ENCODE measurements at places on chromosomes 6 and 20.

- DNase-seq, result no peak
Observed at GRCh38 chr6:130681028-130681427, 146.2 kb upstream of the SMLR1 start.

DNA sequence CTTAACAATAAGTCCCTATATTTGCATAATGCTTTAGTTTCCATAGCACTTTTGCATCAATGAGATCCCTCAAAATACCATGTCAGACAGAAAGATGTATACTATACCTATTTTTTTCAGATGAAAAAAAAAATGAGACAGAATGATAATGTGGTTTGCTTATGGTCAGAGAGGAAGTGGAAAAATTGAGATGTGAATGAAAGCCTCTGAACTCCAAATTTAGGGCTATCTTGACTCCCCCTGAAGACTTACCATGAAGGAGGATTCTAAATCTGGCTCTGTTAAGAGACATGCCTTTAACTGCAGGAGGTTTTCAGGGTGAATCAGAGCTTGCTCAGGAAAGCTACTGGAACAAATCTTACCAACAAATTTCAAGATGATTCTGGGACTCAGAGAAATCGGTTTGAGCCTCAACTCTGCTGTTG, 176.2 kb downstream of the ISM1 start:
- DNase-seq, result no peak

GRCh38 chr6:80438772-80439171, 332.3 kb downstream of the BCKDHB start:
- DNase-seq, result peak; percentile 3

- peak; percentile 65 for DNase-seq
Observed at GRCh38 chr20:54132612-54133433, 41.0 kb downstream of the CYP24A1 start.

DNA sequence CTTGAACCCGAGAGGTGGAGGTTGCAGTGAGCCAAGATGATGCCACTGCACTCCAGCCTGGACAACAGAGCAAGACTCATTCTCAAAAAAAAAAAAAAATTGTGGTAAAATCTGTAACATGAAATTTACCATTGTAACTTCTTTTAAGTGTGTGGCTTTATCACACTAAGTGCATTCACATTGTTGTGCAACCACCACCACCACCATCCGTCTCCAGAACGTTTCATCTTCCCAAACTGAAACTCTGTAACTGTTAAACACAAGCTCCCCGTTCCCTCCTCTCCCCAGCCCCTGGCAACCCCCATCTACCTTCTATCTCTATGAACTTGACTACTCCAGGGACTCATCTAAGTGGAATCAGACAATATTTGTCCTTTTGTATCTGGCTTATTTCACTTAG, 29.7 kb downstream of the PDRG1 start:
- no peak for DNase-seq

DNA sequence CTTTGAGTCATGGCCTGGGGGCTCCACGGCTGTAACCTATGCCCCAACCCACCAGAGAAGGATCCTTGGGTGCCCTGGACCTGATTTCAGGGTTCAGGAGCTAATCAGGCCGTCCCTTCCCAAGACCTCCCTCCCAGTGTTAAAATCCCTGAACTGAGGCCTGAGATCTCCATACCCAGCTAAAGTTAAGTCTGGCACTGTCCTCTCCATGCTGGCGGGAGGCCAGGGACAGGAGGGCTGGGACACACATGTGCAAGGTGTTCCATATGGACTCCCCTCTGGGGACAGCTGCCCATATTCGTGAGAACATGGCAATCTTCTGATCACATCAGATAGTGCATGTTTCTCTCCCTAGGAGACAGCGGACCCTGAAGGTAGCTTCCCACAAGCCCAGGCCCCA, 11.5 kb upstream of the TREML4 start:
- no peak for DNase-seq

DNA sequence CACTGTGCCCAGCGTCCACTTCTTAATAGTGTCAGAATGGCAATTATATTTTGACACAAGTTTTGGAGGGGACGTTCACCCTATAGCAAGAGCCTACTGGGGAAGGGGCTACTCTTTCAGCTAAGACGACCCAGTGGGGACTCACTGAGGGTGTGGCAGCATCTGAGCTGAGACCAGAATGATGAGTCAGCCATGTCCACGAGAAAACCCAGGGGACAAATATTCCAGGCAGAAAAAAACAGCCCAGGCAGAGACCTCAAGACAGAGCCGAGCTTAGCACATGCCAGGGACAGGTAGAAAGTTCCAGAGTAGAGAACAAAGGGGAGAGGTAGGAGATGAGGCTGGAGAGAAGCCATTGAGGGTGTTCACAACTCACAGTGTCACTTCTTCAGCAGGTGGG, 11.2 kb downstream of the CNBD2 start:
- DNase-seq, result no peak

DNA sequence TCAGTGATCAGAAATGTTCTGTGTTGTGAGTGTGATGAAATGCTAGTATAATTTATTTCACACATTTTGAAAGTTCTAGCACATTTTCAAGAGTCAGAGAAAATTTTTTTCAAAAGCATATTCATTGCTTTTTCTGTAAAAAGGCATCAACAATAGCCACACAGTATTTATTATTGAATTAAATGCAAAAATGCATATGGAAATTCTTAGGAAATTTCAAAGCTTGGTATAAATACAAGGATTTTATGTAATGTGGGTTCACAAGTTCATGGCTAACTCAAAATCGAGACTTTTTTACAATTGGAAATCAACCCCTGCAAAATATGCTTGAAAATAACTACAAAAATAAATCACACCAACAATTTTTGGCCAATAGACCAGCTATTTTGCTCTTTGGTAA, 302.0 kb upstream of the ECI2 start:
- no peak for DNase-seq

All from ACHN (cell line).